ENCODE measurements at places on chromosomes 2 and 18. TPM values are rescaled to one million over a fixed set of nuclear protein-coding genes. Genes with fewer than 3 reads are reported as not detected.

- DNase-seq, result peak; percentile 57
Measured at GRCh38 chr2:35410431-35411061, 945.0 kb upstream of the CRIM1 start.

DNA sequence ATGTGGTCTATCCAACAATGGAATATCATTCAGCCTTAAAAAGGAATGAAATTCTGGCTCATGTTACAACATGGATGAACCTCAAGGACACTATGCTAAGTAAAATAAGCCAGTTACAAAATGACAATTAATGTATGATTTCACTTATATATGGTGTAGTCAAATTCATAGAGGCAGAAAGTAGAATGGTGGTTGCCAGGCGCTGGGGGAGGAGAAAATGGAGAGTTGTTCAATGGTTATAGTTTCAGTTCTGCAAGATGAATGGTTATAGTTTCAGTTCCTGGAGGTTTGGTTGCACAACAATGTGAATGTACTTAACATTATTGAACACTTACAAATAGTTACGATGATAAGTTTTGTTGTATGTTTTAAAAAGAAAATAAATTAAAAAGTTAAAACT is 79.2 kb upstream of the IL1R2 start:
- DNase-seq, result no peak

CHAC2 gene
- polyA plus RNA-seq, result 3.7 TPM

ANO7 gene
- 1.1 TPM for polyA plus RNA-seq

- DNase-seq, result no peak
Measured at GRCh38 chr2:43420389-43420801, 175.4 kb downstream of the THADA start.

RAD51AP2 gene
- polyA plus RNA-seq, result not detected

GRCh38 chr2:84472856-84473565 is 13.9 kb upstream of the SUCLG1 start:
- peak; percentile 45 for DNase-seq

GRCh38 chr18:62784966-62785413 is 69.6 kb downstream of the PHLPP1 start:
- DNase-seq, result no peak

DNA sequence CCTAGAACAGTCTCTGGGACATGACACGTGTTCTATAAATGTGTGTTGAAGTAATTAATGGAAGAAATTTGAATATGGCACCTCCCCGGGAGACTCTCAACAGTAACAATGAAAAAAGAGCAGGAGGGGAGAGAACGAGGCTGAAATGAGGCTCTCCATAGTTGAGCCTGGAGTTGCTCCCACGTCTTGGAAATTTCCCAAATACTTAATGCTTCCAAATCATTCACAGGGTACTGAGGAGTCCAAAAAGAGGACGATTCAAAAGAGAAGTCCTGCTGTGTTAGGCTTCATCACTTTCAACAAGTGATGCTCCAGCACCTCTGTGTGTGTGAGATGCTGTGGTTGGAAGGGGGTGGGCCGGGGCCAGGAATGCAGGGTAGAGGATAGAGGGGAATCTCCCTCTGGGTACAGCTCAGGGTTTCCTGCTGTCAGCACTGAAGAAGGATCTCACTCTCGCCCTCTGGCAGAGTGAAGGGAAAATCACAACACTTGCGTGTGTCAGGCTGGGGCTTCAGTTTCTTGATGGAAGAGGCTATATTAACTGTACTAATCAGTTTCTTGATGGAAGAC is 18.1 kb upstream of the ZNF407 start:
- no peak for DNase-seq

CNDP1 gene
- 2.9 TPM for polyA plus RNA-seq

LONRF2 gene
- 1.1 TPM for polyA plus RNA-seq

CCDC68 gene
- 2.6 TPM for polyA plus RNA-seq

CD226 gene
- polyA plus RNA-seq, result 0.28 TPM

GAREM2 gene
- polyA plus RNA-seq, result 1.2 TPM

GRCh38 chr2:76312236-76312635 is 601.5 kb upstream of the GCFC2 start:
- DNase-seq, result no peak

GRCh38 chr2:121490584-121491133 is 40.0 kb upstream of the RNU4ATAC start:
- no peak for DNase-seq

GRCh38 chr2:51025906-51026555 is 5.9 kb downstream of the NRXN1 start:
- no peak for DNase-seq

- no peak for DNase-seq
Measured at GRCh38 chr2:236610991-236611821, 41.6 kb downstream of the ACKR3 start.

DNA sequence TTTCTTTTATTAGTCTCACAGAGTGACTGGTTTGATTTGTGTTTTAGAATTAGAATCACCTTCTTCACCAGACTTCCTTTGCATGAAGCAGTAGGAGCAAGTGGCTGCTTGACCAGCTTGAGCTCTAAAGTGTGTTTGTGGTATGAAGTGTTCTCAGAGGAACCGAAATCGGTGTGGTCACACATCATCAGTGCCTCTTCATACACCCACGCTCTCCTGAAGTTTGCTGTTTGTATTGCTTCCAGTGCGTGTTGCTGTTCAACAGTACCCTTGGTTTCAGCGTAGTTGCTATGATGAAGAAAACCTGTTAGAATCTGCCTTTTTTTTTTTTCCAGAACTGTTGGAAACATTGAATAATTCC is 77.9 kb downstream of the LIMS1 start:
- peak; percentile 51 for DNase-seq

- DNase-seq, result no peak
Measured at GRCh38 chr2:145230546-145230945, 710.6 kb upstream of the ZEB2 start.

GRCh38 chr2:33636001-33636400 is 36.9 kb upstream of the FAM98A start:
- no peak for DNase-seq

- DNase-seq, result no peak
Measured at GRCh38 chr2:238286551-238286950, 1.9 kb downstream of the PER2 start.

DNA sequence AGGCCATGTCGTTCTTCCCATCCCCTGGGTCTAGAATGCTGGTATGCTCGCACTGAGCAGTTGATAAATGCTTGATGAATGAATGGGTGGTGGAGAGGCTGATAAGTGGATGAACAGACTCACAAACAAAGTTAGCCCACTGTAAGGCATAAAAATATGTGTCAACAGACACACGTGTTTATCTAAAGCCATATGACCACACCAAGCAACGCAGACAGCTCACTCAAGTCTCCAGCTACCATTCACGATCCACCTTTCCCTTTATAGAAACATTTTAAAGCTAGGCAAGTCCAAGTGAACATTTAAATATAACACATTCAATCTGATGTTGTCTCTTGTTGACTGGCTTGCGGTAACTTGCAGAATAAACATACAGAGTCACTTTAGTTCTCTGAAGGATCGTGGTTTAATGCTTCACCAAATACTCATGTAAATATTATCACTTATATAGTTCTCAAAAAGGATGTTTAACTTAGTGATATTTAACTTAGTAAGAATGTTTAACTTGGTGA is 105.5 kb downstream of the NOL10 start:
- no peak for DNase-seq

ABCB11 gene
- not detected for polyA plus RNA-seq

CCDC121 gene
- 4.2 TPM for polyA plus RNA-seq

DNA sequence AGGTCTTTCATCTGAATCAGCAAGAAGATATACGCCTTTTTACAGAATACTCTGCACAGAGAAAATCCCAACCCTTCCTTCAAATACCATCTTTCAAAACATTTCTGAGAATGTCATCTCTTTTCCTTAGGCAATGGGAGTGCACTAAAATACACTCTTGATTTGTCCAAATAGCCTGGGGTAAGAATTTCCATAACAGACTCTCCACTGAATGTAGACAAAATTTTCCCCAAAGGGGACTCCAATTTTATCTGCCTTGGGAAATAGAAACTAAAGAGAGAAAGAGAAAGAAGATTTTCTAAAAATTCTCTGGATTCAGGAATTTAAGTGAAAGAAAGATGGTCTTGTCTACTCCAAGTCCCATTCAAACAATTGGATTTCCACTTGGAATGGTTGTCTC is 394.5 kb upstream of the CHAC2 start:
- DNase-seq, result no peak

- DNase-seq, result no peak
Measured at GRCh38 chr18:40841467-40841866, 1113.6 kb upstream of the PIK3C3 start.
